ENCODE measurements at places on chromosomes 5 and 9.
A peak's percentile ranks its signal among the peaks of the same experiment; 100 is the strongest.

- DNase-seq = no peak
Measured at GRCh38 chr9:112377087-112377486, 2.8 kb upstream of the HSDL2 start.

DNA sequence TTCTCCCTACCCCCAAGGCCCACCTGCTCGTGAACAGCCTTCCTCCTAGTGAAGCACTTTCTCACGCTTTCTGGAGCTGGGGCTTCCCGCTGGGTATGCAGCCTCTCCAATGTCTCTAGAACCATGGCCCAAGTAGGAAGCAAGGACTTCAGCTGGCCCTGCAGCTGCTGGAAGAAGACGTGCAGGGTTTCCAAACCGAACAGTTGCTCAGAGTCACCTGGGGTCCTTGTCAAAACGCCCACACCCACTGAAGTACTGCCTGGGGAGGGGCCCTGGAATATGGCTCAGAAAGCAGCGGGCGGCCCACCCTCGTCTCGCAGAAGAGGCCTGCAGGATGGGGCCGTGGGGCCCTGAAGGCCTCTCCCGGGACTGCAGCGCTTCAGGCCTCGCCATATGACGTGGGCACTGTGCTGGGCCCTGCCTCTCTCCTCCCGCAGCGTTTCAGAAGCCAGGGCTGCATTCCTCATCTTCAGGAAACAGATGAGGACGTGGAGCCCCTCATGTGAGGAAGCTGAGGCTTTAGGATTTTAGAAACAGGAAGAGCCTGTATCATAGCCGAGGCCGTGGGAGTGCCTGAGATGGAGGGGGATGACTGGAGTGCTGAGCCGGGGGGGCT lies 116.0 kb upstream of the LMX1B start:
- DNase-seq = no peak

DNA sequence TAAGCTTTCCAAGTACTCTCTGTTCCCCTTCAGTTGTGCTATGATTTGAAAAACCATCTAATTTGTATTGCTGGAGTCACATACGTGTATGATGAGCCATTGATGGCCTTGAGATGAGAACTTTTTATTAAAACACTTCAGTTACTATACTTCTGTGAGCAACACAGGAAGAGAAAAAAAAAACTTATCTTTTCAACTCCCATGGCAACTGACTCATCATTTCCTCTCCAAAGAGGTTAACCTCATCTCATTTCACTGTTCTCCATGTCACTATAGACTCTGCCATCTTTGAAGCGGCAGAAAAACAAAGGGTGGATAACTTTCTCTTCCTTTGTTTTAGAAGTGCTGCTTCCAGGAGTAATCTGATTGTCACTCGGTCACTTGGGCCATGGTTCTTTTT lies 104.3 kb upstream of the PCSK1 start:
- peak; percentile 27 for DNase-seq

DNA sequence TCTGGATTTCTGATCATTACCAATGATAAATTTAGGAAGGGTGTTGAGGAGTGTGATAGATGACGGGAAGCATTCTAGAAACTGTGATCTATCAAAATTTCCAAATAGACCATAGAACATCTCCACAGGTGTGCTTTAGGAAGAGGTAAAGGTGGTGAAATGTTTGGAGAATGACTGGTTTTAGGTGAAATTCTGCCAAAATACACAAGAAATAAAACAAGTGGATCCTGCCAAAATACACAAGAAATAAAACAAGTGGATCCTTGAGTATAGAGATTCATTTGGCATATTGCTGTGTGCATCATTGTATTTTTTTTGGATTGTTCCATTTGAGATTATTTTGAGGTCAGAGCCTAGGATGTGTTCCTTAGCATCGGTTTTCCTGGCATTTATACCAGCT lies 88.3 kb upstream of the CTNND2 start:
- DNase-seq = no peak

- no peak for DNase-seq
Measured at GRCh38 chr5:109748546-109748945, 58.8 kb downstream of the MAN2A1 start.

DNA sequence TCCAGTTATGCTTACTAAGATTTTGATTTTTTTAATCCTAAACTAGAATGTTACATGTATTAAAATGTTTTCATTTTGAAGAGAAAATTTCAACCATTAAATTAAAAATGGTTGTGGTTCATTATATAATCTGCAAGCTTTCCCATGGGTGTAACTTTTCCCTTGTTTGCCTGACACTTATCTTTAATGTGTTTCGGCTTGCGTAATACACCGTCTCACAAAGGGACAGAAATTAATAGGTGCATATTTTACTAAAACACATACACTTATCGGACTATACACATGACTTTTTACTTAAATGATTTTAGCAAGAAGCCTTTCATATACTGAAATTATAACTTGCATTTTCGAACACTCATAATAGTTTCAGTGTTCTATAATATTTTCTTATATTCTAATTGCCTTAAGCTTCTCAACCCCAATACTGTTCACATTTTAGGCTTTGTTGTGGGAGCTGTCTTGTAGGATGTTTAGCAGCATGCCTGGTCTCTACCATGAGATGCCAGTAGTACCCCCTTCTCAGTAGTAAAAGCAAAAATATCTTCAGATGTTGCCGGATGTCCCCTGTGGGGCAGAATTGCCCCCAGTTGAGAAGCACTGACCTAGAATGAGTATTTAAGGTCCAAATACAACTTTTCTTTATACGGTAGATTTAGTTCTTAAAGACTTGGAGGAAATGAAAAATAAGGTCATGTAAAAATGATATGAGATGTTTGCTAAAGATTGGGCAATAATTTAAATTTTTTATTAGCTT lies 28.6 kb downstream of the UGCG start:
- DNase-seq = no peak

- DNase-seq = no peak
Measured at GRCh38 chr5:149366169-149366729, 8.4 kb downstream of the PCYOX1L start.

DNA sequence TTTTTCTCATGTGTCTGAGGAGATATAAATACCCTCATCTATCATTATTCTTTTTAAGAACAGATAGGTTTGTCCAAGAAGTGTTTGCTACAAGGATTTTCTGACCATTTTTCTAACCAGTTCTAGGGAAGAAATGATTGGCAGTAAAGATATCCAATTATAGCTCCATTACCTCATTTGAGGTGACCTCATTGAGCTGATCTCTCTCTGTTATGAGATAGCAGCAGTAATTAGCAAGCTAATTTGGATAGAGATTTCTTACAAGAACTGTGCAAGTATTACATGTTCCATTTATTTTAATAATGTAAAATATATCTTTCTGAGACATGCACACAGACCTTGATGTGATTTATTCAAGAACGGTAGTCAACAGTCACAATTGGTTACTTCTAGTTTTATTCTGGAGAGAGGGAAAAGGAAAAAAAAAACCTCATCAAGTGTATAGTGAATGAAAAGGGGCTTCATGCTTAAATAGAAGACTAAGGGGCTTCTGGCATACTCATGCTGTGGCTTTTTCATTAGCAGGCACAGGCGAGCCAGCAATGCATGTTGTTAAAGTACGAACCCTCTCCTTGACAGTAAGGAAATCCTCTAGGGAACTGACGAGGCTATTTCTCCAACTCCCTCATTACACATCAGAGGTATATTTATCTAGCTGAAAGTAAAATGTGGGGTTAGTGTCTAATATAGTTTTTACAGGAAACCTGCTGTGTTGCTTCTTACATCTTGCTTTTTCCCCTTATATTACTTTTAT lies 127.3 kb downstream of the NUDT12 start:
- no peak for DNase-seq

DNA sequence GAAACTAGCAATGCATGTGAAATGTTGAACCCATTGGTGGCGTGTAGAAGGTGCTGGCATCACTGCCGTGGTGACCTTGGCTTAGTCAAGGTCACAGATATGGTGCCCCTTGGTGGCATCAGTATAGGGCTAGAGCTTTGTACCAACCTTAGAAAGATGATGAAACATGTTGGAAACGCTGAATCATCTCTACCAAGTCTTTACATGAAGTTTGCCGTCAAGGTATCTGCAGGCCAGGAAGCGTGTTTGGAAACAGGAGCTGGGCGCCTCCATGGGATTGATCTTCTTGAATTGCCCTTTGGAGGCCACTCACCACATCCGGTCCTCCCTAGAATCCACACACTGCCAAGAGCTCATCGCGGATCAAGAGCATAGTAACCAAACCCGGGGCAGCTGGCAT lies 16.9 kb upstream of the BOD1 start:
- no peak for DNase-seq

DNA sequence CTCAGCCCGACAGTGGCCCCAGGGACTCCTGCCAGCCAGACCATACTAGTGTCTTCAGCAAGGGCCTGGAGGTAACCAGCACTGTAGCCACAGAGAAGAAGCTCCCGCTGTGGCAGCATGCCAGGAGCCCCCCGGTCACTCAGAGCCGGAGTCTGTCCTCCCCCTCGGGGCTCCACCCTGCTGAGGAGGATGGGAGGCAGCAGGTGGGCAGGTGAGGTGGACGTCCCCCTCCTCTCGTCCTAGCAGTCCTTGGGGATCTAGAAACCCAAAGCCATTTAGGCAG lies 28.0 kb upstream of the LRRC14B start:
- DNase-seq = no peak

GRCh38 chr9:3914416-3914815 lies 385.5 kb downstream of the GLIS3 start:
- DNase-seq = no peak

DNA sequence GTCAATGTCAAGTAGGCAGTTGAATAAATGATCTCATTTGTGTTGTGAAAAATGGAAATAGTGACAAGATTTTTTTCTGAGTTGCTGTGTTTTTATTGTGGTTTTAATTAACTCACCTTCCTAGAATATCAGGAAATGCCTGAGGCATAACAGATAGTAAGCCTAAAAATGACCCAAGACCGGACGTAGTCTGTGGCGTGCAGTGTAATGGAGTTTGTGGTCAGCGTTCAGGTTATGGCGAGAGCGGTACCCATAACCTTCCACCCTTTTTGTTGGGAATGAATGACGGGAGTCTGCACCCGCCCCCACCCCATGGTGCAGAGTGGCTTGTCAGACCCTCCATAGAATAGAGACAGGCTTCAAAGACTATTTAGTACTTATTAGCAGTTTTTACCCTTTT lies 119.3 kb downstream of the GALNT10 start:
- no peak for DNase-seq

- DNase-seq = no peak
Measured at GRCh38 chr9:127968700-127969383, 11.9 kb downstream of the EEIG1 start.

GRCh38 chr5:175696139-175696854 lies 38.4 kb downstream of the HRH2 start:
- DNase-seq = peak; percentile 6

GRCh38 chr9:131469951-131470350 lies 32.8 kb upstream of the POMT1 start:
- DNase-seq = no peak
